ENCODE measurements at places on chromosomes 7 and 10.

- DNase-seq = no peak
These were observed 566.0 kb upstream of the FOXK1 start for GRCh38 chr7:4115941-4116610.

DNA sequence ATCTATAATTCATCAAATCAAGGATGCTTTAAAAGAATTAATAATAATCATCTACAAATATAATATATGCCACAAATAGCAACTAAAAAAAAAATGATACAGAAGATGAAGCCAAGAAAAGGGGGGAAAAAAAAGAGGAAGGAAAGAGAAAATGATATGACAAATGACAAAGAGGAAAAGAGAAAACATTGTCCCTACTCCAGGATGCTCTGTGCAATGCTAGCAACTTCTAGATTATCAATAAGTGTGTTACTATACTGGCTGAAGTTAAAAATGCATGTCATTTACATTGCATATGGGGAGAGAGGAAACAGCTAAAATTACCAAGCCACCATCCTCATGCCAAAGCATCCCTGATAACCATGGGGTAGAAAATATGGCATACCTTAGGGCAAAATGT lies 104.2 kb downstream of the SFMBT2 start:
- no peak for DNase-seq

GRCh38 chr7:155993420-155994278 lies 181.4 kb upstream of the SHH start:
- DNase-seq = no peak

DNA sequence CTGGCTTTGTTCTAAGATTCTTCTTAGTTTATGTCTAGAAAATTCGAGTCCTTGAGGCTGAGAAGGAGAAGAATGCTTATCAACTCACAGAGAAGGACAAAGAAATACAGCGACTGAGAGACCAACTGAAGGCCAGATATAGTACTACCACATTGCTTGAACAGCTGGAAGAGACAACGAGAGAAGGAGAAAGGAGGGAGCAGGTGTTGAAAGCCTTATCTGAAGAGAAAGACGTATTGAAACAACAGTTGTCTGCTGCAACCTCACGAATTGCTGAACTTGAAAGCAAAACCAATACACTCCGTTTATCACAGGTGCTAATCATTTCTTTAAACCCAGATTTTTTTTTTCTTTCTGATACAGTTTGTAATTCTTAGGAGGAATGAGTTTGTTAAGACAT lies 6.7 kb downstream of the CEP55 start:
- DNase-seq = no peak

DNA sequence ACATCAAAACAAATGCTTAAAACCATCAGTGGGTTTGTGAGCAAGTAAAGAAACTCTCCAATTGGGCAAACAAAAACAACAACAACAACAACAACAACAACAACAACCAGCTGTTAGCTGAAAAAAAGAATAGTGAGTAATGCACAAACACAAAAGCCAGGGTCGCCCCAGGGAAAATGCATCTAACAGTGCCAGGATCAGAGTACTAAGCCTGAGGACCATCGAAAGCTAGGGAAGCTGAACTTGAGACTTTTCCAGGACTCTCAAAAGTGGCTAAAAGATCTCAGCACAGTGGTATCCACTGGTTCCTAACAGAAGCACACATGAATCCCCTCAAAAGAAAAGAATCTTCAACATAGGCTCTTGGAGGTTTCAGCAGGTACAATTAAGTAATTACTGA lies 83.3 kb downstream of the CPXM2 start:
- no peak for DNase-seq

GRCh38 chr7:17033245-17033644 lies 151.5 kb upstream of the AGR3 start:
- DNase-seq = no peak

GRCh38 chr7:93048136-93048930 lies 69.4 kb downstream of the SAMD9 start:
- DNase-seq = no peak

- DNase-seq = no peak
These were observed 100.7 kb downstream of the GRK5 start for GRCh38 chr10:119308089-119308488.

- no peak for DNase-seq
These were observed 320.3 kb upstream of the FOXK1 start for GRCh38 chr7:4361774-4362173.

- no peak for DNase-seq
These were observed 1.2 kb downstream of the MNX1 start for GRCh38 chr7:157009170-157009777.

DNA sequence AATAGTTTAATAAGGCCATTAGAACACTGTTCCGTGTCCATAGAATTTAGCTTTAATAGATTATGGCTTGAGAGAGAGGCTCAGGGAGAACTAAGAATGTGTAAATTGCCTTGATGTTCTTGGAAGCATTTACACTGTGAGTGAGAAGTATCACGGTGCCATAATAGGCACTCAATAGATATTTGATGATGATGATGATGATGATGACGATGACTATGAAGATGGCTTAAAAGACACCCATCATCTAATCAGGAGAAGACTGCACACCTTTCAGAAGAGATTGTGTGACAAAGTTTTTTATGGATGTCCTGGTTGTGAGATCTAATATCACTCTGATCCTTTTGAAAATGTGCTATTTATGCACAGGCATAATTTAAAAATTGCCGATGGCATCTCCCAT lies 264.2 kb downstream of the GLI3 start:
- no peak for DNase-seq

DNA sequence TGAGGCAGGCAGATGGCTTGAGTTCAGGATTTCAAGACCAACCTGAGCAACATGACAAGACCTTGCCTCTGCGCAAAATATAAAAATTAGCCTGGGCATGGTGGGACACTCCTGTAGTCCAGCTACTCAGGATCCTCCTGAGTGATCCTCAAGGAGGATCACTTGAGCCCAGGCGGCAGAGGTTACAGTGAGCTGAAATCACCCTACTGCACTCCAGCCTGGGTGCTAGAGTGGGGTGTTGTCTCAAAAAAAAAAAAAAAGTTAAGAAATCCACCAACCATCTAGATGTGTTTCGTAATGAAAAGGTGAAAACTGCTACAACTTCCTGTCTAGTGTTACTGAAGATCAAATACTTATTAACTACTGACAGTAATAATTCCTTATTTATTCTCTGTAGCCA lies 8.1 kb downstream of the GLCCI1 start:
- no peak for DNase-seq

GRCh38 chr7:157462419-157462771 lies 125.6 kb downstream of the DNAJB6 start:
- no peak for DNase-seq

- DNase-seq = no peak
These were observed 142.9 kb upstream of the ITGB1 start for GRCh38 chr10:33100781-33101391.

GRCh38 chr7:159197066-159197975 lies 52.7 kb upstream of the VIPR2 start:
- no peak for DNase-seq

- no peak for DNase-seq
These were observed 382.6 kb upstream of the SHH start for GRCh38 chr7:156194813-156195212.

GRCh38 chr7:38878694-38879457 lies 30.1 kb downstream of the VPS41 start:
- DNase-seq = no peak

DNA sequence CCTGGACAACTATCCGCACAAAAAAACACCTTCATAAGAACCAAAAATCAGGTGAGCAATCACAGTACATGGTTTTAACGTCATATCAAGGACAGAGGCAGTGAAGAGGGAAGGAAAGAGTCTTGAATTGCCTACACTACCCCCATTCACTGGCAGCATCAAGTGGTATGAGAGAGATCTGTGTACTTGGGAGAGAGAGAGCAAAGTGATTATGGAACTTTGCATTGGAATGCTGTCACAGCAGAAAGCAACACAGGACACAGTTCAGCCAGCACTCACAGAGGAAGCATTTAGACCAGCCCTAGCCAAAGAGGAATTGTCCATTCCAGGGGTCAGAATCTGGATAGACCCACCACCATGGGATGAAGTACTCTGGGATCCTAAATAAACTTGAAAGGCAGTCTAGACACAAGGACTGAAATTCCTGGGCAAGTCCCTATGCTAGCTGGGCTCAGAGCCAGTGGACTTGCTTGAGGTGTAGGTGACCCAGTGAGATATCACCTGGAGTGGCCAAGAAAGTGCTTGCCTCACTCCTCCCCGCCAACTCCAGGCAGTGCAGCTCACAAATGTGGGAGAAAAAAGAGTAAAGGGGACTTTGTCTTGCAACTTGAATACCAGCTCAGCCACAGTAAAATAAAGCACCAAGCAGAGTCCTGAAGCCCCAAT lies 30.5 kb upstream of the SFTPD start:
- DNase-seq = no peak

- DNase-seq = no peak
These were observed 368.1 kb downstream of the CXCL12 start for GRCh38 chr10:44016589-44017482.

DNA sequence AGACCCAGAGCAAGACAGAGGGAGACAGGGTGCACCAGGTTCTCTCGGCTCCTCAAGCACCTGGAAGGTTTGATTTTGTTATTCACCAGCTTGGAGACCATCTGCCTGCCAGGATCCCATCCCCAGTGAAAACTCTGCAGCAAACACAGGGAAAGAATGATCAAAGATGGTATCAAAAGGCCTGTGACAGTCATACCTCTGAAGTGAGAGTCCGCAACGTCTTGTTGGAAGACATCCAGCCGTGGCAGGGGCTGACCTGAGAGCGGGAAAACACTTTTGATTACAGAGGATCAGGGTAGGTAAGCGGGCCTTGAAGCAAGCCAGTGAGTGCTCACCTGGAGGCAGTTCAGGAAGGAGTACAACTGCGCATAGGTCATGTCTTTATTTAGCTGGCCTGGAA lies 142.3 kb downstream of the ANLN start:
- DNase-seq = no peak

GRCh38 chr10:5565205-5565545 lies 40.4 kb downstream of the CALML3 start:
- DNase-seq = no peak

GRCh38 chr10:73060738-73061635 lies 35.7 kb downstream of the P4HA1 start:
- DNase-seq = no peak

DNA sequence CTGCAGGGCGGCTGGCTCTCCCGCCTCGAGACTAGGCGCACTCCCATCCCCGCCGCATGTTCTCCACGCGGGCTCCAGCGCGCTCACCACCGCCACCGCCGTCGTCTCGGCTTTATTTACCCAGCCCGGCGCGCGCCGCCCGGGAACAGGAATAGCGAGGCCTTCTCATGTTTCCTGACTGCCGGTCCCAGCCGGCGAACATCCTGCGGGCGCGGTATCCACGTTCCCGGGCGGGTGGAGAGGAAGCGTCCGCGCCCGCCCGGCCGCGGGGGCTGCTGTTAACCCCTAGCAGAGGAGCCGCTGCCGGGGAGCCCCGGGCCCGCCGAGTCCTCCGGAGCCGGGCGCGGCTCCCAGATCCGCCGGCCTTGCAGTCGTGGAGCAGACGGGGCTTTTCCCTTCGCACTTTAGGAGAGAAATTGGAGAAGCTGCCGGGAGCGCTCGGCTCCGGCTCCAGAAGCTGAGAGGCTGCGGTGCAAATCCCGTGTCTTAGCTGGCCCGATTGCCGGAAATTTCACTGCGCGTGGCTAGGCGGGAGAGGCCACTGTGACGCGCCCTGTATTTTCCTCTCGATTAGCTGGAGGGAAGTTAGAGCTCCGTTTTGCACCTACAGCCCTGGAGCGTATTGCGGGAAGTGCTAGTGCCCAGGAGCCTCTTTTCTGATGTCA lies at the start of gene MKX:
Gene MKX (minus strand): TSS at position 88 of the 665 bp plus-strand sequence. CDS start 2,404 bp downstream, outside the sequence.
- DNase-seq = no peak

DNA sequence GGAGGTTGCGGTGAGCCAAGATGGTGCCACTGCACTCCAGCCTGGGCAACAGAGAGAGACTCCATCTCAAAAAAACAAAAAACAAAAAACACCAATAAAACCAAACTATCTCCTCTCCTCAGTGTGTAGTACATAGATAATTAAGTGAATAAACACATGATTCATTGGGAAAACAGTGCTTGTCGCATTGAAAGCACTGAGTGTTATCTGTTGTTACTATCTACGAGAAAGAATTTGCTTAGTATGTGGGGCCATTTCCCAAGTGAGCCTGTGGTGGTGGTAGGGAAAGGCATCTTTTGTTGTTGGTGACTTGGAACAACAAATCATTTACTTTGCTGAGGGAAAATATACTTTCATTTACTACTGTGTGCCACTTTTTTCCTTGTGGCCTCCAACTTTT lies 42.6 kb downstream of the RSBN1L start:
- no peak for DNase-seq

DNA sequence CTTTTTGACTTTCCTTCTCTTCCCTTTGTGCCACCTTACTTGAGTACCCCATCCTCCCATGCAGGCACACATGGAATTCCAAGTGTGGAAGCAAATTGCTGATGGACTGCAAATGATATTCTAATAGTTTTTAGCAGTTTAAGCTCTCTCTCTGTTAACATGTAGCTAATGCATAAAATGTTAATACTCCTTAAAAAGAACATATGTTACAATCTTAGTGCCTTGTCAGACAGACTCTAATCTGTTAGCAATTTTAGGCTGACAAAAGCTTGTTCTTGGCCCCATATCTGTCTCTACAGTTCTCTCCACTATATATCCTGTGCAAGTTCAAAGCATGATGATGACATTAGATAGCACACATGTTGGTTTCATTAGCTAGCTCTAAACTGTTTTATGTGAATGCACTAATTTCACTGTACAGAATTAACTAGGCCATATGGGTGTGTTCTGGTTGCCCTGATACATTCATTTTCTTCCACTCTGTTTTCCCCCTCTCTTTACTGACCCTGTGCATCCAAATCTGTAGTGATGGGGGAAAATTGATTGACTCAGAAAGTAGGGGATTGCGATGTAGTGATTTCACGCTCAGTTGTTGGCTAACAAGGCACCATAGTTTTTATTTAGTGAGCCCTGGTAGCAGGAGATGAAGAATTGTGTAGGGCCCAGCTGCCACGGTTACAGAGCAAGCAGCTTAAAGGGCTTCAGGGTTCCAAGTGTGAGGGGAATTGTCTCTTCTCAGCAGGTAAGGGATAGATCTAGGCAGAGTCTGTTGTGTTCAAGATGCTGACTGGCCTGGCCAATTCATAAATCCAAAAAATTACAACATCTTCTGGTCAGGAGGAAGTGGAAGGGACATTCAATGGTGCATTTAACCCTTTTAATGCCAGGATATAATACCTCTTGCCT lies 114.6 kb upstream of the FZD1 start:
- DNase-seq = no peak

GRCh38 chr10:84012831-84013458 lies 126.4 kb upstream of the GHITM start:
- no peak for DNase-seq

- DNase-seq = no peak
These were observed 14.5 kb downstream of the PSAP start for GRCh38 chr10:71836596-71836974.

GRCh38 chr7:17988141-17988540 lies 39.5 kb downstream of the PRPS1L1 start:
- DNase-seq = no peak

- DNase-seq = no peak
These were observed 175.4 kb downstream of the SKAP2 start for GRCh38 chr7:26688936-26689506.
